ENCODE measurements at places on chromosomes 7 and 10.
A peak's percentile ranks its signal among the peaks of the same experiment; 100 is the strongest.

DNA sequence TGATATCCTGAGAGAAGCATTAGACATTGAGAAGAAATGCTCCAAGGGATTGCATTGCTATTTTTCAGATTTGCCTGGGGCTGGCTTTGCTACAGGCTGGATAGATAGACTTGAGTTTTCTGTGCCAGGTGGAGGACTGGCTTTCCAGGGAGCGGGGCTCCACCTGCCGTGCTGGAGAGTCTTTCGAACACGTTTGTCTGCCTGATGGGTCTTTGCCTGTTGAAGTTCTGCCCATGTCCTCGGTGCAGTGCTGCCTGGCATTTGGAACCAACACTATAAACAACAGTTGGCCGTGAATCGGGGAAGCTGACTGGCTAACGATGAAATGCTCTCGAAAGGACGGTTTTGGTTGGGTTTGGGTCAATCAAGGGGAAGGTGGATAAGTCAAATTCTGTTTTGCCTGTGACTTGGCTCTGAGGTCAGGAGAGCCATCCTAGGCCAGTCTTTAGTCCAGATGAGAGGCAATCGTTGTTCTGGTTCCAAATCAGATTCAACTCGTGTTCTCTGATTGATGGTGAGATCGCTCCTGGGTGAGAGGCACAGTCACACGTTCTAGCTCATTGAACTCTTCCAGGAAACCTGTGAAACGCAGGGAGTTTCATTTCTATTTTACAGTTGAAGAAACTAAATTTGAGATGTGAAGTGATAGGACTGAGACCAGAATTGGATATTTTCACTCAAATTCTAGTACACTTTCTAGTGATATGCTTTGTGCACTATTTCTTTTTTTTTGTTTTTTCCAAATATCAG lies 599.0 kb downstream of the TYW1 start:
- DNase-seq = no peak

DNA sequence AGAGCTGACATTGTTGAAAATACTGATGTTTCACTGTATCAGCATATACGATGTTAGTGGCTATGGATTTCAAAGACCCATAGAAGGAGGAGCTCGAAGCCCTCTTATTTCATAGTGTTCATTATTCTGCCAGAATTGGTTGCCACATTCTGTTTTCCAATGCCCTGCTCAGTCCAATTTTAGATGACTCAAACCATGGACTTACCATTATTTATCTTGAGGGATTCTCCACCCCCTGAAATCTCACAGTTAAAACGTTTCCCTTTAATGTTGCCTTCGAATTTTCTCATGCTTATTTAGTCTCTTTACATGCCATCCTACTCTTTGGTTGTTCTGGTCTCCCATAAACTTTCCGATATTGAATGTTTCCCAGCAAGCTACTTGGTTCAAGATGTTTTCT lies 264.5 kb downstream of the HDAC9 start:
- DNase-seq = no peak

GRCh38 chr7:46126675-46127300 lies 205.7 kb upstream of the IGFBP3 start:
- DNase-seq = no peak

DNA sequence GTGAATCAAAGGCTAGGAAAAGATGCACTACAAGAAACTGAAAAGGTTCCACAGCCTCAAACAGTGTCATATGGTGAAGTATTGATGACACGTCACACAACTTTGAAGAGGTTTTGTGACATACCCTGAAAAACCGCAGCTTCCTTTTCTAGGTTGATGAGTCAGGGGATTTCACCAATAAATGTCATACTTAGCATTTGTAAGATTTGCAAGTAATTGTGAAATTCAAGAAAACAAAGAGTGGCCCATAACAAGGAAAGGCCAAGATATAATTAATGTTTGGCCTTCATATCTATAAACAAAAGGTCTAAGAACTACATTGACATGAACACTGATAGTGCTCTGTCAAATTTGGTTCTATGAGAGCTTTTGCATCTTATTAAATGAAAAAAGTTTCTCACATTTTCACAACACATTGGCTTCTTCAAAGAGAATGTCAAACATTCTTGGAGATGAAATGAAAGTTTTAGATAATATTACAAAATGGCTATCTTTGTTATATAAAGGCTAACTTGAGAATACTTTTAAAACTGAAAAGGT lies 62.0 kb upstream of the NAMPT start:
- no peak for DNase-seq

DNA sequence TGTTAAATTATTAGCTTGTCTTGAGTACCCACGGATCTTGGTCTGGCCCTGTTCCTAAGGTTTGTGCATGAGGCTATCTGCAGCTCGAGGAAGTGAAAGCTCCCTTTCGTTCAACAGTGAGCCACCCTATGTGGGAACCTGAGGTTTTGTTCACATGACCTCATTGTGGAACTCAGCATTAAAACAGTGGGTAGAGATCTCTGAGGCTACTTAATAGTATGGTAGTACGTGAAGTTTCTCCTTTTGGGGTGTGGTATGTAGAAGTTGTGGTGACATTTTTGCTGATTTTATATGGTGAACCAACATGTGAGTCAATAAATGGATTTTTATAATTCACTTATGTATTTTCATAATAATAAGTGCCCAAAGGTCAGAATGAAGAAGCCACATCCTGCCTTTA lies 252.7 kb upstream of the FERD3L start:
- no peak for DNase-seq

- DNase-seq = no peak
Measured at GRCh38 chr10:44926751-44927351, 15.7 kb downstream of the TMEM72 start.

- DNase-seq = no peak
Measured at GRCh38 chr7:108736221-108736891, 166.7 kb downstream of the DNAJB9 start.

GRCh38 chr10:56604624-56605023 lies 243.6 kb upstream of the ZWINT start:
- DNase-seq = no peak

DNA sequence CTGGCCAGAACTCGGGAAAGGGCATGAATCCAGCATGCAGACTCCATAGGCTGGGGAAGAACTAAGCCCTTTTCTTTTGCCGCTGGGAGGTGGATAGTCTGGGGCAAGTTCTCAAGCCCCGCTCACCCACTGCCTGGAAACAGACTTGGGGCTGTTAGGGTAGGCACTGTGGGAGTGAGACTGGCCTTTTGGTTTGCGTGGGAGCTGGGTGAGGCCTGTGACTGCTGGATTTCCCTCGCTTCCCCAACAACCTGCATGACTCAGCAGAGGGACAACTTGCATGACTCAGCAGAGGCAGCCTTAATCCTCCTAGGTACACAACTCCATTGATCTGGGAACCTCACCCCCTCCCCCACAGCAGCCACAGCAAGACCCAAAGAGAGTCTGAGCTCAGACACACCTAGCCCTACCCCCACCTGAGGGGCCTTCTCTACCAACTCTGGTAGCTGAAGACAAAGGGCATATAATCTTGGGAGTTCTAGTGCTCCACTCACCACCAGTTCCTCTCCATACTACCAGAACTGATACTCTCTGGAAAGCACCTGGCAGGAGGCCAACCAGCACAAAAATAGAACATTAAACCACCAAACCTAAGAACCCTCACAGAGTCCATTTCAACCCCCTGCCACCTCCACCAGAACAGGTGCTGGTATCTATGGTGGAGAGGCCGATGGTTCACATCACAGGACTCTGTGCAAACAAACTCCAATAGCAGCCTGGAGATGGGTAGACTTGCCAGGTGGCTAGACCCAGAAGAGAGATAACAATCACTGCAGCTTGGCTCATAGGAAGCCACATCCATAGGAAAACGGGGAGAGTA lies 81.4 kb upstream of the LAMB4 start:
- DNase-seq = peak; percentile 51

DNA sequence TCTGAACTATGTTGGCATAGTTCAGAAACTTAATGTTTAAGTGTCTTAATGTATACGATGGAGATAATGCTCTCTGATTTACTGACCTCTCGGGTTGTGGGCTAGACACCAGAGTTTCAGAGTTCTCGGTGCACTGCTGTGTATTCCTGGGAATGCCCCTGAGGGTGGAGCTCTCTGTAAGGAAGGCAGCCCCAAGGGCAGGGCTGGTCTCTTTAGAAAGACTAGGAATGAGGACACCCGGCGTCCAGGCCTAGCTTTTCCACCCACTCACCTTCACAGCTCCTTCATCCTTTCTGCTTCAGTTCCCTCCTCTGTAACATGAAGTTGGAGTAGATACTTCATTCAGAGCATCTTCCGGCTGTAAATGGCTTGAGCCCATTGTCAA lies 536.6 kb upstream of the GALNT17 start:
- DNase-seq = no peak

GRCh38 chr10:29199941-29200679 lies 88.8 kb upstream of the LYZL1 start:
- DNase-seq = no peak

GRCh38 chr7:151402029-151402835 lies 7.6 kb downstream of the WDR86 start:
- no peak for DNase-seq

- no peak for DNase-seq
Measured at GRCh38 chr10:15754937-15755336, 35.2 kb upstream of the ITGA8 start.

- no peak for DNase-seq
Measured at GRCh38 chr10:68603766-68604165, 43.6 kb downstream of the TET1 start.

DNA sequence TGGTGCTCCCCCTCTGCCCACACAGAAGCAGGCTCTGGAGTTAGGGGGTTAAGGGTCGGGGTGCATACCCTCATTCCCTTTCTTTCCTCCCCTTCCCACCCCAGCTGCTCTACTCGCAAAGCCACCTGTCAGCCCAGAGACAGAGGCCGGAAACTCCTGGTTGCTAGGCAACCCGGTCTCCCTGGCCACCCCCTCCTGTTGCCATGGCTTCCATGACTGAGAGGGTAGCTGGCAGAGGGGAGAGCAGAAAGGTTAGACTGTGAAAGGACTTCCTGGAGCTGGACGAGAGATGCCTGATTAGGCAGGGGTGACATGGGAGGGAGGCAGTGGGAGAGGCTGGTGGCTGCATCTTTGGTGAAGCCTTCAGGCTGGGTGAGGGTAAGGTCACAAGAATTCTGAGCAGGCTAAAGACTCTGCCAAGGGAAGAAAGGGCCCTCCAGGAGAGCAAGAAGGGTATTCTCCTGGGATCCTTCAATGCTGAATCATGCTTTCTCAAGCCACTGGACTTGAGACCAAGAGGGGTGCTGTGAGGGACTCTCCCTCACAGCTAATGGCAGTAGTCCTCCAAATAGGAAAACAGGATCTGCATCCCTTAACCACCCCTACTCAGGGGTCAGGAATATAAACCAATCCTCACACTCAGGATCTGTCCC lies 5.4 kb downstream of the PSD start:
- peak; percentile 85 for DNase-seq

DNA sequence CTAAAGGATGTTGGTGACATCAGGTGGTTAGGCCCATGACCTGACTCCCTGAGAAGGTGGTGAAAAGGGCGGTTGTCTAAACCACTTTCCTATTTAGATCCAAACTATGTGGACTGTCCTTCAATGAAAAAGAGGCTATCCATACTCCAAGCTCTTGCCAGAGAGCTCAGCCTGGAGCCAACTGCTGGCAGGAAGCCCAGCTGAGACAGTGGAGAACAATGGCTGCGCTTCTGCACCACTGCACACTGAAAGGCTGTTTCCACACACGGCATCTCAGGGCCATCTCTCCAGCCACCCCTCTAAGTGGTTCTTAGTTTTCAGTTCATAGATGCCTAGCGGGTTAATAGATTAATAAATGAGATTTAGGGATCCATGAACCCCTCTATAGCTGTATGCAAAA lies 488.8 kb upstream of the ZMIZ1 start:
- DNase-seq = peak; percentile 89

DNA sequence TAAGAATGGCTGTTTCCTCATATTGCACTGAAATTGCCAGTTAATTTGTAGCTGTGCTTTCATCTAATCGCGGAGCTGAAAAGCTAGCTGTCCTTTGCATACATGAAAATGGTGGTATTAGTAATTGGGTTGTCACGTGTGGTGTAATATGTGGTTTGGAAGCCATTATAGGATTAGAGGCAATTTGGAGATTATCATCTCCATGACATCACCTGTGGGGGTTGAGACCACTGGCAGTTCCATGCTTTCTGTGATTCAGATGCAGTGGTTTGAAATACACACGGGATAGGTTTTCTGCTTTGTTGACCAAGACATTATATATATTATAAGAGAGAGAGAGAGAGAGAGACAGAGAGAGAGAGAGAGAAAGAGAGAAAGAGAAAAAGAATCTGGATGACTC lies 180.8 kb downstream of the RAB11FIP2 start:
- no peak for DNase-seq

DNA sequence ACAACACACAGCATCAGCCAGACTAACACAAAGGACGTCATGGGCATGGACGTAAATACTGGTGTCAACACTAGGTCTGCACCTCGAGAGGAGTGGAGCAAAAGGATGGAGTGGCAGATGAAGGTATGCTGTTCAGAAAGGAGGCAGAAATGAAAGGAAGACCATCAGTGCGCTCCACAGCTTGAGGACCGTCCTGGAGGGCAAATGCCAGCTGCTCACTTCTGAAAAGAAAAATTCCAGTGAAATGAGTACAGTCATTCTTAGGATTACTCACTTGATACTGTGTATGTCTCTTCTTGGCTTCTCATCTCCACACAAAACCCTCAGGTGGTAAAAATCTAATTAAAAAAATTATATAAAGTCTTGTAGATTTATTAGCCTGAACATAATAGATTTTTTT lies 44.8 kb downstream of the EGFR start:
- no peak for DNase-seq

DNA sequence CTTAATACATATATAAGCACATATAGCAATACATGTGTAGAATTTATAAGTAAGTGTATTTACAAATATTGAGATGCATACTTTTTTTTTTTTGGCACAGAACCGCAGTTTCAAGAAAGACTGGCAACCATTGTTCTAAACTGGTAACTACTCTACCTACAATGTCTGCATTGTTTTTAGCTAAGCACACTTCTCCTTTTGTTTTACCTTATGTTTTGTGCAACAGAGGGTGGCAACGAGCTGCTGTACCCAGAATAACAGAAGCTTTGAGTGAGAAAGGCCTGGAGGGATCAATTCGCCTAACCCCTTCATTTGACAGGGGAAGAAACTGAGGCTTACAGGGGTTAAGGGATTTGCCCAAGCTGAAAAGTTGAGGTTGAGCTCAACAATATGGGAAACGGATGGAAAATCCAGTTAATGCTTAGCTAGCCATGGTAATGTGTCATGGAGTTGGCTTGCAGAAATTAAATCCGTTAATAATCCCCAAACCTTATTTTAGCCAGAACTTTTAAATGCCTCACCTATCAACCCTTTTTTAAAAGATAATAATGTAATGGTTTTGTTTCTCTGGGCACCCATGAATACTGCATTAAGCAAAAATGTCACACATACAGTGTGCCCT lies 25.5 kb downstream of the FZD1 start:
- no peak for DNase-seq

GRCh38 chr7:20797462-20798080 lies 10.9 kb upstream of the SP8 start:
- DNase-seq = peak; percentile 88

DNA sequence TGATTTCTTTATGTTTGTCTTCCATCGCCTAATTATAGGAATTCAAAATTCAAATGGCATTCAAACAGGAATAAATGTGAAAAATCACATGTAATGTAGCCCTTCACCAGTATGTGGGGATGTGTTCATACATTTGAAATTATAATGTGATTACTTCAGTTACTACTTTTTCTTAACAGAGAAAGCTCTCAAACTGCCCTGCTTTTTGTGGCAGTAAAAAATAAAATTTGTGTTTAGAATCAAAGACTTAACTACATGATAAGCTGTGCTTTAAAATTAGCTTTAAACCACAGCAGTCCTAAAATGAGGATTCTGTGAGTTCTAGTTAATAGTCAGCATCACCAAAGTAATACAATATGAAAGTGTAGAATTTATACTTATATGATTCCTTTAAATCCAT lies 7.8 kb upstream of the HERC4 start:
- DNase-seq = no peak

GRCh38 chr7:129574487-129574886 lies 37.0 kb upstream of the NRF1 start:
- no peak for DNase-seq
